ENCODE measurements at places on chromosomes 16 and 17.

DNA sequence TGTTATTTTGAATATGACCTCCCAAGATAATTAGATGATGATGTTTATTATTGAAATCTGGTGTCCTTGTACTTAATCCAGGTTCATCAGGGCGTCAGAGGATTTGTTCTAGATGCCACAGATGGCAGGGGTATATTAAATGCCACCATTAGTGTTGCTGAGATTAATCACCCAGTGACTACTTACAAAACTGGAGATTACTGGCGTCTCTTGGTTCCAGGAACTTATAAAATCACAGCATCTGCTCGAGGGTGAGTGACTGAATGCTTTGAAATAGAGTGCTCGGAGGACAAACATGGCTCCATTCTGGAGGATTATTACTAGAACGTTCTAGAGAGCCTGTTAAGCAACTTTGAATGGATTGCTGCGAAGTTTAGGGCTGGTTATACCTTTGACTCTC, 33.5 kb upstream of the GOSR1 start:
- no peak for DNase-seq

GRCh38 chr16:75252049-75252864, 833 bp upstream of the BCAR1 start:
- DNase-seq: no peak

- no peak for DNase-seq
Observed at GRCh38 chr16:19868421-19868820, 16.2 kb downstream of the GPRC5B start.

DNA sequence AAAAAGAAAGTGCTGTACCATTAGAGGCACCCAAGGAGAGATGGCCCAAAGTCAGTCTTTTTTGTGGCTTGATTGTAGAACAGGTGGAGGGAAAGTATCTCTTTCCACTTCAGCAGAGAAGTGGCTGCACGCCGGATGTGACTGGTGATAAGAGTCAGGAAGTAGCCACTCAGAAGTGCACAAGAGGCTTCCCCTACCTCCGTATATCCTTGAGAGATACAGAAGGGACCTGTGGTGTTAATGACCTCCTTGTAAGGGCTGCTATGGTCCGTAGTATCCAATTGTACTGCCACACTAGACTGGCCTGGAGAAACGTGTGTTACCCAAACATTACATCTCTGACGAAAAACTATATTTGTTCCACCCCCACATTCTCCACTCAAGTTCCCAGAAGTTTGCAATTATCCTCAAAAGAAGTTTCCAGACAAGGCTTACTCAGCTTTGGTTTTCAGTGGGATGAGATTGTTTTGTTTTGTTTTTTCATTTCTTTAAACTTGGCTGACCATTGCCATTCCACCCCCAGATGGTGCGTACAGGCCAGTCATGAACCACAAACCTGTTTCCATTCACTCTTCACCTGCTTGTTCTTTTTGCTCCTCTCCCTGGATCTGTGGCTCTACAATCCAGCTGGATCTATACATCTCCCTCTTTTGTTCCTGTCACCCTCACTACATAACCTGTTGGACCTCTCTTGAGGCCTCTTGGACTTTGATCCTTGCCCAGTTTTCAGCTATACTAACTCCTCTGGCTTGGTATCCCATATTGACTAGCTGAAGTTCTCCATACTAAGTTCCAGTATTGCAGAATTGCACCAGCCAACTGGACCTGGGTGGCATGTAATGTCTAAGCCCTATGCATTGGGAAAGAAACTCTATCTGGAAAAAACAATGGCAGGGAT, 20.7 kb upstream of the MED13 start:
- DNase-seq: peak; percentile 67

DNA sequence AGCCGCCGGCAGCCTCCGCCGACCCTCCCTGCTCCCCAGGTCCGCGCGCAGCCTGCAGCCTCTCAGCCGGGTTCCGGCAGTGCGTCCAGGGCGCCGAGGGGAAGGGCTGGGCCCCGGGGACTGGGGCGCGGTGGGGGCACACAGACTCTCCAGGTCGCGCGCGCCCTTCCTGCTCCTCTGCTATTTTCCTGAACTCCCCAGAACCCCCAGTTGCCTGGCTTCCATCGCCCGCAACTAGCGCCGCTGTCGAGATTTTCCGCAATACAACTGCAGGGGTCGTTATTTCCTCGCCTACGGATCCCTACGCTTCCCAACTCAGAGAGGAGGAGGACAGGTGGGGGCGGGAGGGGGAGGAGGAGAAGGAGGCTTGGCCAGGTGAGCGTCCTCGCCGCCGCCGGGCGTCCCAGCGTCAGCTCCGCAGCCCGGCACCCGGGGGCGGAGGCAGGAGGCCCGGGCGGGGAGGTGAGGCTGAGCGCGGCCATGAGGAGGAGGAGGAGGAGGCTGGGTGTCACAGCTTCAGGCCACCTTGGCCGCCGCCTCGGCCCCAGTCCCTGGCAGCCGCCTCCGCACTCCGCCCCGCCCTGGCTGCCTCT, at the start of gene CA10:
CA10 (minus strand) TSS at position 265 of the 593 bp plus-strand sequence.
- DNase-seq: peak; percentile 8

DNA sequence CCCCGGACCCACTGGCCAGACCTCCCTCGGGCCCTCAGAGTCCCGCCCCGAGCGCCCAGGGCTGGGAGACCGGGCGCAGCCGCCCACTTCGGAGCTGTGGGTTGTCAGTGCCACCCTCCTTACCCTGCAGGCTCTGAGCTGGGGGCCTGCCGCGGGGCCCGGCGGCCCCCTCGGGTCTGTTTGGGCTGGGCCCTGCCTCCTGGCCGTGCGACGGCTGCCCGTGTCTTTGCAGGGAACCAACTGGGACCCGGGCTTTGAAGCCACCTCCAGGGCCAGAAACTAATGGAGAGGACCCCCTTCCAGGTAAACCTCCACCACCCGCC, 443 bp downstream of the TEDC2 start:
- DNase-seq: no peak

GRCh38 chr17:80835816-80836657, 155.6 kb upstream of the CHMP6 start:
- DNase-seq: no peak

GRCh38 chr17:80969030-80969673, 22.5 kb upstream of the CHMP6 start:
- no peak for DNase-seq

- DNase-seq: no peak
Observed at GRCh38 chr17:82278786-82279391, 5.4 kb upstream of the CSNK1D start.

- peak; percentile 47 for DNase-seq
Observed at GRCh38 chr17:78986649-78987328, 7.1 kb upstream of the LGALS3BP start.

DNA sequence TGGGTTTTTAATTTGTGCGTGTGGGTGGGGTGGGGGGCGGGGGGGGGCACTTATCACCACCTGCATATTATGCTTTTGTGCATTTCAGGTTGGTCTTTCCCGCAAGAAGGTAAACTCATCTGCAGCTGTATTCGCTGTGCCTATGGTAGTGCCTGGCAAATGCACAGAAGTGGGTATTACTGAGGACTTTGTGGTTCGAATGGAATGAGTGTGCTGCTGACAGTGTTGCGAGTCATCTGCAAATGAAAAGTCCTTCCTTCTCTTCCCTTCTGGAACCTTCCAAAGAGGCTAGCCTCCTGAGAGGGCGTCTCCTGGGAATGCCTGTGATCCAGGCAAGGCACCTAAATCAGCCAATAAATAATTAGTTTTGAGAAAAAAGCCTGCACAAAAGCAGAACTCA, 532.9 kb downstream of the MAF start:
- DNase-seq: no peak

DNA sequence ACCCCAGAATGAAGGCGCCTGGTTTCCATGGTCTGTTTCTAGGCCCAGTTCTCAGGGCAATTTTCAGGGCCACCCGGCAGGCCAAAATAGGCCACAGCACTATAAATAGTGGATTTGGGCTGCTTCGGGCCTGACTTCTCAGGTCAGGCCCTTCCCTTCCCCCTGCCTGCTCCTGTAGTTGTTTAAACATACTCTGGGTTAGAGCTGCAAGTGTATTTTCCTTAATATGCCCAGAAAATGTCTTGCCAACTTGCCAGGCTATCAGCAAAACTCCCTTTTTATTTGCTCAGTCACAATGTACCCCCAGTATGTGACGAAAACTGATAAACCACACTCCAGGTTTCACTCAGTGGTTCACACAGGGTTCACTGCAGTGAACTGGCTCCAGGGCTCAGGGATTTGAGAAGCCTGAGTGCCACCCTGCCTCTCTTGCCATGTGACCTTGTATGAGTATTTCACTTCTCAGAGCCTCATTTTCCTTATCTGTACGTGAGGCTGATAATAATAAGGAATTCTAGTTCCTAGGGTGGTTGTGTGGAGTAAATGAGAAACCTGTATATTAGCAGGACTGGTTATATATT, 76.5 kb downstream of the GPRC5B start:
- no peak for DNase-seq

DNA sequence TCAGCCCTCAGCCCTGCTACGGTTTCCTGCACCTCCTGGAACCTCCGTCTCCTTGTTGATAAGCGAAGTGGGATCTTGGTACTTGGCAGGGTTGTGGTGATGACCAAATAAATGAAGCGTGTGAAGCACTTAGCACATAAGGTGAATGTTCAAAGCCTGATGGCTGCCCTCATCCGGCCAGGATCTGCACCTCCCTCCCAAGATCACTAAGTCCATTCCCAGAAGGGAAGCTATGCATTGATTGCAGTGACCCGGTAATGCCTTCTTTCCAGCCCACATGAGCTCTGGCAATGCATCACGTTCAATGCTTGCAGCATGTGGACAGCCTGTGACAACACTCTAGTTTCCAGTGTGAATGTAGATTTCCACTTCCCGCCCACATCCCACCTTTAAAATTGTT, 24.9 kb upstream of the RHOT1 start:
- no peak for DNase-seq

DNA sequence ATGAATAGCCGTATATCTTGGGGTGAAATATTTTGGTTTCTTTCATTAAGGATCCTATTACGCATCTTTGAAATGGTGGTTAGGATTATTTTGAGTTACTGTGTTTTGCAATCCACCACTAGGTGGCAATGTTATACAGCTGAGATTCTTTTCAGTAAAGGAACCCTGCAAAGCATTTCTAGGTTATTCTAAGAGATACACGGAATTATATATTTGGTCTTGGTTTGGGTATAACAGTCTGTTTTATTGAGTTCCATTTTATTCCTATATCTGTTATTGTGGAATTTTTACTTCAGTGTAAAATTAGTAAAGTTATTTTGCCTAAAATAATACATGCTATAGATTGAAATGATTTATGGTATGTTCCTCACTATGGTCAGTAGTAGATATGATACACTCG, 62.9 kb upstream of the CPHXL start:
- peak; percentile 61 for DNase-seq

Data from AG20443 (cell line).